Activated T-helper 1 cell treated with anti-CD3 and anti-CD28 coated beads, Interleukin-12 subunit alpha, Interleukin-12 subunit beta, Interleukin-2, Interleukin-4 antibody, amounts not matched to agents 30 ng/mL and 10 ng/mL and 1 ng/mL, durations not matched to agents 14 hours and 24 hours and 36 hours (primary cell): ENCODE measurements at places on chromosomes 12 and 14.

- H3K36me3 ChIP-seq, result peaks cover 6% of the 10 kb centered on the region
- peaks cover 20% of the 10 kb centered on the region for H3K4me1 ChIP-seq
- peaks cover 2% of the 10 kb centered on the region for H3K27me3 ChIP-seq
- H3K27ac ChIP-seq, result peak overlapping the region; percentile 33
Observed at GRCh38 chr12:104381731-104382480, 74.8 kb upstream of the CHST11 start.

DNA sequence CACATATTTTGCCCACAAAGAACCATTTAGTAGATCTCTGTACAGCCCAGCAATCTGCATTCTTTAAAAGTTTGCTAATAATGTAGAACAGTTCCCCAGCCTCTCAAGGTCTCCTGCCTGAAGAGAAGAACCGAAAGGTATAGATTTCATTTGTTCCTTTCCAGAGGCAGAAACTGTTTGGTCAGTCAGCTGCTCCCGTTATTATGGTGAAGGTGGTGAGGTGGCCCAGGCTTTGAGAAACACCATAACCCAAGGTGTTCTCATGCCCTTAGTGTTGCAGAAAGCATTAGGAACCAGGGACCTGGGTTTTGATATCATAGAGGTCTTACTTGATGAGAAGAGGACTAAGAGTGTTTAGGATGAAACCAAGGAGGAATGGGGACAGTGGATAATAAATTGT lies 65.3 kb downstream of the SUSD6 start:
- peak overlapping the region; percentile 98 for H3K27ac ChIP-seq
- peaks cover 78% of the 10 kb centered on the region for H3K4me1 ChIP-seq
- H3K36me3 ChIP-seq, result peaks cover 23% of the 10 kb centered on the region
- no peak for DNase-seq
- H3K4me3 ChIP-seq, result peak overlapping the region; percentile 73
- H3K27me3 ChIP-seq, result no peaks in the 10 kb centered on the region

DNA sequence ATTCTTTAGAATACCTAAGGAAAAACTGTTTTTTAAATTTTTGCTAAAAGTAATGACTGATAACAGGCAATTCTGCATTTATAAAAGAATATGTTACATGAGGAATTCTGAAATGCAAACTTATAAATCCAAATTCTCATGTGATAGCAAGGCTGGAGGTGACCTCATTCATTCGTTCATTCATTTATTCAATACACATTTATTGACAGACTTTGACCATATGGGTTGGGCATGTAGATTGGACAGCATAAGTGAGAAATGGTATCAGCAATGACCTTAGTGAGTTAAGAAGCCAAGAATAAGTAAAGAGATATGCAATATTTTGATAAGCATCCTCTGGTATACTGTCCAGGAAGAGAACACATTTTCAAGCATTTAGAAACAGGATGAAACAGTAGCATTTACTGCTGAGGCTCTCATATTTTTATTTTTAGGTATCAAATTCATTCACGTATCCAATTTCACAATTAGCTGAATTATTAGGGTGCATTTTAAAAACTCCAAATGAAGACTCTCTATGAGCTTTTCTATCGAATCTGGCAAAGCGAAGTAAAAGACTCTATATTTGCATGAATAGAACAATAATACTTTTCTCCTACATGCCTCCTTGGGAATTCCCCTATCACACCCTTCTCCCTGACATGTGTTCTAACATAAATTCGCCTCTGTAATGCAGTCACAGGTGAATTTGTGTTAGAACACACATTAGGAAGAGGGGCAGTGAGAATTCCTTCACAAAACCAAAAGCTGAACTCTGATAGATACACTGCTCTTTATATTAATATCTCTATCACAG lies 49.9 kb downstream of the PEBP1 start:
- H3K4me1 ChIP-seq, result peaks cover 9% of the 10 kb centered on the region
- H3K4me3 ChIP-seq, result no peak overlapping the region
- no peak for DNase-seq

DNA sequence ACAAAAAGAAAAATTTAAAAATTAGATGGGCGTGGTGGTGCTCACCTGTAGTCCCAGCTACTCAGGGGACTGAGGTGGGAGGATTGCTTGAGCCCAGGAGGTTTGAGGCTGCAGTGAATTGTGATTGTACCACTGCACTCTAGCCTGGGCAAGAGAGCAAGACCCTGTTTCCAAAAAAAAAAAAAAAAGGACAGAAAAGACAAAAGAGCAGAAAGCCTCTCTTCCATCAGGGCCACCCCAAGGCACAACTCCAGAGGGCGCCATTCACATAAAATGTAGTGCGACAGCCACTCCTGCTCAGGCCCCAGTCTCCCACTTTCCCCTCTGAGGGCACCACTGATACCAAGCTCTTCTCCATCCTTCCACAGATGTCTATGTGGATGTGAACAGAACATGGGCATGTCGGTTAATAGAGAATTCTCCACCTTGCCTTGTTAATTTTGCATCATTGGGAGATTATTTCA lies 41.8 kb downstream of the DGLUCY start:
- peaks cover 23% of the 10 kb centered on the region for H3K4me1 ChIP-seq
- no peaks in the 10 kb centered on the region for H3K27me3 ChIP-seq
- H3K4me3 ChIP-seq, result no peak overlapping the region
- no peak overlapping the region for H3K27ac ChIP-seq
- peaks cover 31% of the 10 kb centered on the region for H3K36me3 ChIP-seq
- DNase-seq, result no peak

DNA sequence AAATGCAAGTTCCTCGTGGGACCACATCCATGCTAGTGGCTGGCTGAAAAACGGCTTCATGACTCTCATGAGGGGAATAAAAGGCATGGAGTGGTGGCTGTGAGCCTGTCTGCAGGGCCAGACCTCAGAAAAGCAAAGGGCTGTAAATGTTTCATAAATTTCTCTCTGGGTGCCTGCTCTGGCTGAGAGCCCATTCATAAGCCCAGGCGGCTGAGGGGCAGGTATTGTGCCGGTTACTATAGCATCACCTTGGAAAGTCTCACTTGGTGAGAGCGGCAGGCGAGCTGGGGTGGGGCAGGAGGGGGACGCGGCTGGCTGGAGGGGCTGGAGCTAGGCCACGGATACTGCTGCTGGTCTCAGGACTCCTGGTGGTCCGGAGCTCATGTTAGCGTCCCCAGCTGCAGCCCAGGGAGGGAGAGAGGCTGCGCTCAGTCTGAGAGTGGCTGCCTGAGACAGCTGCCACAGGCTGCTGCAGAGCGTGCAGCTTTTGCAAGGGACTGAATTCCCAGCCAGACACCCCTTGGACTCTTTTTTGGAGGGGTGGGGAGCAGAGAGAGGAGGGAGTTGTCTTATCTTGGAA lies at the start of gene SLC17A8:
Gene SLC17A8 (plus strand): TSS at position 431 of the 580 bp plus-strand sequence. CDS start 318 bp downstream, outside the sequence.
- H3K4me3 ChIP-seq, result no peak within 1 kb of the TSS
- peaks cover 22% of the 10 kb centered on the region for H3K27me3 ChIP-seq
- no peaks in the 10 kb centered on the region for H3K4me1 ChIP-seq
- no peaks in the 10 kb centered on the region for H3K36me3 ChIP-seq

DNA sequence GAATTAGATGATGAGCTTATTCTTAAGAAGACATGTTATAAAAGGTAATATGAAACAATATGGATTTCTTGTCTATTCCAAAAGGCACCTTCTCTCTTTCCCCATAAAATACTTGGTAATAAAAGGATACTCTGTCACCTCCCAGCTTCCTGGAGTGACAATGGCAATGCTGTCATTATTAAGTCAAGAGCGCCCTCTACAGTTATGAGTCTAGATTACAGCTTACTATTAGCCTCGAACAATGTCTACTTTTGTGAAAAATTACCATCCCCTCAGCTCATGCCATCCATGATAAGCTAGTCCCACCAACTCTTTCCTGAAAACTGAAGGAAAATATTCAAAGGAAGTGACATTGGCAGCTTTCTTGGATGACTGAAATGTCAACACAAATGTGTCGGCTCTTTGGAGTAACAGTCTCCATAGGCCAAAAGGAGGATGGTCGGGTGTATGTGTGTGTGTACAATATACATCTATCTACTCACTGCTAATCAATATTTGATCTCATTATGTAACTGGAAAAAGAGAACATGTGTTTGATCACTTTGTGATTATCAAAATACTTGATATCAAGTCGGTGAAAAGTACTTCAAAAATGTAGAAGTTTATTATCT lies 48.7 kb upstream of the CDKN3 start:
- H3K4me1 ChIP-seq, result no peaks in the 10 kb centered on the region
- no peak overlapping the region for H3K4me3 ChIP-seq
- no peak overlapping the region for H3K27ac ChIP-seq
- no peaks in the 10 kb centered on the region for H3K36me3 ChIP-seq
- no peak for DNase-seq

DNA sequence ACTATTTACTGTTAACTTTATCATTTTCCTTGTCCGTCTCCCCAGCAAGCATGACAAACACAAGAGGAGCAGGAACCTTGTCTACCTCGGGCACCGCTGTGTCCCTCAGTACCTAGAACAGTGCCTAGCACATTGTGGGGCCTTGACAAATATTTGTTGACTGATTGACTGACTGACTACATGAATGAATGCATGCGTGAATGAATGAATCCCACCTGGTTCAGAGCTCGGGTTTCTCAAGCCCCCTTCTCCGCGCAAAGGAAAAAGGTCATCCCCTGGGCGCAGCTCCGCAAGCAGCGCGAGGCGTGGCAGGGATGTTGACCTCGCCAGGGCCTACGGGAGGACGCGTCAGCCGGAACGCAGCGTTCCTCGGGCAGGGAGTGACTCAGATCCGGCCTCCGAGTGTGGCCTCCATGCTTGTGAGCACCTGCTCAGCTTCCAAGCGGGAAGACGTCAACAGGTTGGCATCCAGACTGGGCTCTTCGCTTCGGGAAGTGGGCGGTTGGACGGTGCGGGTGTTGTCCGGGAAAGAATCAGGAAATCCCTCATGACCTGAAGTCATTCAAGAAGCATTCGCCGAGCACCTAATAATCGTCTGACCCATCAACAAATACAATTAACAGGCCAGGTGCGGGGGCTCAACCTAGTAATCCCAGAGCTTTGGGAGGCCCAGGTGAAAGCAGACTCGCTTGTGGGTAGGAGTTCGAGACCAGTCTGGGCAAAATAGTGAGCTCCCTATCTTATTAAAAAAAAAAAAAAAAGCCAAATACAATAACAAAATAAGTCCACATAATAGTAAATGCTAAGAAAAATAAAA lies 13.9 kb upstream of the UBC start:
- DNase-seq, result no peak
- peak overlapping the region; percentile 88 for H3K4me3 ChIP-seq
- peak overlapping the region; percentile 98 for H3K27ac ChIP-seq
- H3K4me1 ChIP-seq, result peaks cover 36% of the 10 kb centered on the region
- peaks cover 9% of the 10 kb centered on the region for H3K27me3 ChIP-seq

DNA sequence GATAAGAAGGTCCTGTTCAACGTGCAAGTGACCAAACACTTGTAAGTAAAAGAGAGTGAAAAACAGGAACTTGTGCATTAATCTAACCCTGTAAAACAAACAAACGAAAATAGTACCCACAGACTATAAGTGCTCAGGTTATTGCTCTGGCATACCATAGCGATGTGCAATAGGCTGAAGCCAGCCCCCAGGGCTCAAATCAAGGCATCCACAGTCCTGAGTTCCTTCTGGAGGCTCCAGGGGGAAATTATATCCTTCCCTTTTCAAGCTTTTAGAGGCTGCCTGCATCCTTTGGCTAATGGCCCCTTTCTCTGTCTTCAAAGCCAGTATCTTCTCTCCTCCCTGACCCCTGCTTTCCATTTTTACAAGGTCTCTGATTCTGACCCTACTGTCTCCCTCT lies 8.1 kb upstream of the CMAS start:
- no peak overlapping the region for H3K4me3 ChIP-seq
- DNase-seq, result no peak
- peaks cover 3% of the 10 kb centered on the region for H3K27me3 ChIP-seq
- no peaks in the 10 kb centered on the region for H3K36me3 ChIP-seq

- peaks cover 5% of the 10 kb centered on the region for H3K27me3 ChIP-seq
- H3K27ac ChIP-seq, result no peak overlapping the region
- peaks cover 7% of the 10 kb centered on the region for H3K4me1 ChIP-seq
- no peak for DNase-seq
Observed at GRCh38 chr12:130780880-130781575, 58.0 kb downstream of the STX2 start.

DNA sequence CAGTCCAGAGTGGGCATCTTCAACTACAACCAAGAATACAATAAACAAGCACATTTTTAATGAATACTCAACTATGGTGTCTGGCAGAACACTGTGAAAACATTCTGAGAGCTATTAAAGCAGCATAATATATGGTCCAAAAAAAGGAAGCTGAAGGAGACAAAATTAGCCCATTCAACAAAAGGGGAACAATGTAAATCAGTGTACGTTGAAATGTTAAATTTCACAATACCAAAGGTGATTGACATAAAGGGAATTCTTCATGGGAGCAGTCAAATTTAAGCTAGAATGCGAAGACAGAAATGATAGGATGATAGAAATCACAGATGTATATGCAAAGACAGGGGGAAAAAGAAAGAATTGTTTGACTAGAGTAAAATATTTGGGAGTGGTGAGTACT lies 41.3 kb upstream of the SYCP3 start:
- H3K4me1 ChIP-seq, result peaks cover 43% of the 10 kb centered on the region
- no peak for DNase-seq
- no peaks in the 10 kb centered on the region for H3K27me3 ChIP-seq
- no peak overlapping the region for H3K4me3 ChIP-seq
- H3K27ac ChIP-seq, result peak overlapping the region; percentile 75

DNA sequence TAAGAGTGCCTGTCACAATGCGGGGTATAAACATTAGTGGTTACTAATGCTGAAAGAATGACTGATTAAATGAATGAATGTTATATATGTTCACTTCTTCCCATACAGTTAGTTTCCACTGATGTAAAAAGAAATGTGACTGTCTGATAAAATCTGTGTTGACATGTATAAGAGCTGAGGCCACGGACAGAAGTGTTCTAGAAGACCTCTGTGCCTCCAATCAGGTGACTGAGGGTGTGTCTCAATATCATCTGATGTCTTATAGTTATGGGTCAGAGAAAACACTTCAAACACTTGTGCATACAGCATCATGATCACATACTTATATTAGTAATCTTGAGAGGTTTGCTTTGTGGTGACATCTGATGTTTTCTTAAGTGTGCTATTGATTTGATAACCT lies 183.4 kb downstream of the TTC7B start:
- no peak for DNase-seq
- H3K36me3 ChIP-seq, result no peaks in the 10 kb centered on the region
- H3K4me1 ChIP-seq, result no peaks in the 10 kb centered on the region
- H3K27ac ChIP-seq, result no peak overlapping the region
- H3K27me3 ChIP-seq, result peaks cover 2% of the 10 kb centered on the region

- peaks cover 2% of the 10 kb centered on the region for H3K27me3 ChIP-seq
- no peaks in the 10 kb centered on the region for H3K36me3 ChIP-seq
- H3K4me3 ChIP-seq, result no peak overlapping the region
- no peak overlapping the region for H3K27ac ChIP-seq
- no peak for DNase-seq
- H3K4me1 ChIP-seq, result no peaks in the 10 kb centered on the region
Observed at GRCh38 chr12:125159702-125160101, 94.5 kb downstream of the AACS start.

DNA sequence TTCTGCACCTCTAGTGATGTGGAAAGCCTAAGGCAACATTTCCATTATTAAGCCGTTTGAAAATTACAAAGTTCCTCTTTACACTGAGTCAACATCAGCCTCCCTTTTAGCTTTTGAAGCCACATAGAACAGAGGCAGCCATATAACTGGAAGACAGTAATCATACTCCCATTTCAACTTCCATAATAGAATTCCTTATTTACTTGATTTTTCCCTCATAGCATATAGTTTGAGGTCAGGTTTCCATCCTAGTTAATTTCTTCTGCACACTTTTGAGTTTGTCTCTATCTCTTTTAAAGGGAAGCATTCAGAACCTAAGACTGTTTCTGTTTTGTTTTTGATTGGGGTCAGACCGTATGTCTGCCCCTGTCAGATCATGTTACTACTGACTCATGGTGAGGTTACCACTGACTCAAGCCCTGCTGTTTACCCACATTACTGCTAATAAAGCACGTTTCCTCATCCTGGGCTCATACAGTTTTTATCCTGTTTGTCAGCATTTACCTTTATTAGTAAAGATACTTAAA lies 161.0 kb downstream of the SLC38A4 start:
- no peaks in the 10 kb centered on the region for H3K36me3 ChIP-seq
- DNase-seq, result peak; percentile 7
- no peaks in the 10 kb centered on the region for H3K27me3 ChIP-seq
- no peak overlapping the region for H3K4me3 ChIP-seq
